ENCODE measurements at places on chromosomes 7 and 10.

GRCh38 chr7:129998446-129998845 is 45.7 kb upstream of the UBE2H start:
- no peak for DNase-seq

- DNase-seq = no peak
These were observed 602.7 kb downstream of the ETV1 start for GRCh38 chr7:13386741-13387140.

GRCh38 chr7:52119537-52119936 is 802.9 kb upstream of the COBL start:
- no peak for DNase-seq

DNA sequence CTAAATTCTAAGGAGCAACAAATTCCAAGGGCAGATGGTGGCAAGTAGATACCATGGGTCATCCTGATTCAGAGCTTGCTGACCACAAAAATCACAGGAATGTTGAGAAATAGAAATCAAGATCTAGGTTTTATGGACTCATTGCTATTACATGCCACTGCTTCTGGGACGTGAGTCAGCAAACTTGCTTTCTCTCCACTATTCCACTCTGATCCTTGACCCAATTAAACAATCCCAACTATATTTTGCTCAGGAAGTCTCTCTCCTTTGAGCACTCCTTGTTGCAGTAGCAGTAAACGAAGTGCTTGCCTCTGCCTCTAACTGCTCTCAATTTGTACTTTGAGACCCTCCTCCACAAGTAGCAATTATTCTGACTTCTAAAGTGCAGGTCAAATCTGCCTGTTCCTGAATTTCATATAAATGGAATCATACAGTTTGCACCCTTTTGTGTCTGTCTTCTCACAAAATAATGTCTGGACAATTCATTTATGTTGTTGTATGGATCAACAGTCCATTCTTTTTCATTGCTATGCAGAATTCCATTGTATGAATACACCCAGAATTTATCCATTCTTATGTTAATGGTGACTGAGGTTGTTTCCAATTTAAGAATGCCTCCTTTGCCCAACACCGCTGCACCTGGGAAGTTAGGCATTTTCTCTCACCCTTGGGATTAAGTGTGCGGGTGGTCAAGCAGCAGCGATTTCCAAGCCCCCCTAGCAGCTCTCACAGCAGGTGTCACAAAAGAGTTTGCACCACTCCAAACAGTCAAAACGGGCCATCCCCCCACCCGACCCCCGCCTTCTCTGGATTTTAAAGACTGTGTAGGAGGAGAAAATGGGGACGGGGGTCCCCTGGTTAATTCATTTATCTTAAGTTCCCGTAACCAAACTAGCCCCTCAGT is 35.9 kb downstream of the ACSM6 start:
- DNase-seq = no peak

DNA sequence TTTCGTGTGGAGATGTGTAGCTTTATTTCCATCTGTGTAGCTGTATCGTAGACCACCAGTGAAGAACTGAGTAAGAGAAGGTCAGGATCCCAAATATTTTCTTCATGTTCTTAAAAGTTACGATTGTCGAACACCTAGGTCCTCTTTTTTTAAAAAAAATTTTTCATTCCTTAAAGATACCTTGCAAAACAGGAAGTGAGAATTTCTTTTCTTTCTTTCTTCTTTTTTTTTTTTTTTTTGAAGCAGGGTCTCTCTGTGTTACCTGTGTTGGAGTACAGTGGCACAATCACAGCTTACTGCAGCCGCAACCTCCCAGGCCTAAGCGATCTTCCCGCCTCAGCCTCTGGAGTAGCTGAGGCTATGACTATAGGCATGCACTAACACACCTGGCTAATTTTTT is 60.8 kb downstream of the PHTF2 start:
- DNase-seq = no peak

- no peak for DNase-seq
These were observed 577.0 kb upstream of the DPP6 start for GRCh38 chr7:153475239-153475638.

- DNase-seq = no peak
These were observed 27.8 kb upstream of the ELFN1 start for GRCh38 chr7:1642291-1642731.

GRCh38 chr10:43689007-43689491 is 40.4 kb upstream of the ZNF32 start:
- DNase-seq = no peak

DNA sequence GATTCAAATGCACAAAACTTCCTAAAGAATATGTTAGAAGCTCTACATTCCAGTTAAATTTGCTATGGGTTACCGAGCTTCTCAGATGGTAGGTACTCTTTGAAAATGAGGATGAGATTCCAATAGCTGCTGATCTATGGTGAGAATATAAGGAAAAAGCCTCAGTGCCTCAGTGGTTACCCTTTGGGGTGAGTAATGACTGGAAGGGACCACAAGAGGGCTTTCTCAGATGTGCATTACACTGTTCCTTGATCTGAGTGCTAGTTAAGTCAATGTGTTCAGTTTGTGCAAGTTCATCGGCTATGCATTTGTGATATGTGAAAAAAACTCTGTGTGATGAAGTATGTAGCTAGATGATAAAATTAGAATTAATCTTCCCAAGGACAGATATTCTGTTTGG is 3.5 kb downstream of the NRCAM start:
- no peak for DNase-seq

DNA sequence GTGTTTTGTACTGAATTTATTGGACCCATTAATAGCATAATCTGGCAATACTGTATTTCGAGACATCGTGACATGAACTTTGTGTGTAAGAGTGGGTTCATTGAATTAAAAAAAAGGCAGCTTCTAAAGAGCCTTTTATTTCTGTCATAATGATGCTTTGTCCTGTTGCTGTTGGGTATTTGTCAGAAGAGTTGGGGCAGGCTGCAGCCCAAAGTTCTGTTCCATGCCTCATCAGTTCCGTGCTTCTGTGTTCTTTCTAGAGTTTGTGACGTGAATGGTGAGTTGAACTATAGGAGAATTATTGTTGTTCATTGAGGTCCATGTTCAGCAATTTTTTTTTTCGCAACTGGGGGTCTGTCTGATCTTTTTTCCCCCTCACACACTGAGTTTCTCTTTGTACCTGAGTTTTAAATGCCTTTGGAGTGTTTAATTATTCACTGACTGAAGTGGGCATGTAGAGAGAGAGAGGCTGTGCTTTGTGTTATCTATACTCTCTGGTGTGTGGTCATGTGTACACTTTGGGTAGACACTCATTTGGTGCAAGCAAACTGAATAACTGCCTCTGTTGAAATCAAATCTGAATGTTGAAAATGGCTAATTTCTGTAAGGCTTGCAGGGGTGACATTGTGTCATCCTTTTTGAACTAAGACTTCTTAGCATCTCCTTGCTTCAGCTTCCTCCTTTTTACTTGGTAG is 69.8 kb downstream of the ADD3 start:
- no peak for DNase-seq

- no peak for DNase-seq
These were observed 80.0 kb upstream of the PCDH15 start for GRCh38 chr10:54880996-54881395.

DNA sequence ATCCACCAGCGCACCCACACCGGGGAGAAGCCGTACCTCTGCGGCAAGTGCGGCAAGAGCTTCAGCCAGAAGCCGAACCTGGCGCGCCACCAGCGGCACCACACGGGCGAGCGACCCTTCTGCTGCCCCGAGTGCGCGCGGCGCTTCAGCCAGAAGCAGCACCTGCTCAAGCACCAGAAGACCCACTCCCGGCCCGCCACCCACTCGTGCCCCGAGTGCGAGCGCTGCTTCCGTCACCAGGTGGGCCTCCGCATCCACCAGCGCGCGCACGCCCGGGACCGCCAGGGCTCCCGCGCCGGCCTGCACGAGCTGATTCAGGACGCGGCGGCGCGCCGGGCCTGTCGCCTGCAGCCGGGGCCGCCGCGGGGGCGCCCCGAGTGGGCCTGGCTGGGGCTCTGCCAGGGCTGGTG is 17.7 kb downstream of the ZNF775 start:
- no peak for DNase-seq

DNA sequence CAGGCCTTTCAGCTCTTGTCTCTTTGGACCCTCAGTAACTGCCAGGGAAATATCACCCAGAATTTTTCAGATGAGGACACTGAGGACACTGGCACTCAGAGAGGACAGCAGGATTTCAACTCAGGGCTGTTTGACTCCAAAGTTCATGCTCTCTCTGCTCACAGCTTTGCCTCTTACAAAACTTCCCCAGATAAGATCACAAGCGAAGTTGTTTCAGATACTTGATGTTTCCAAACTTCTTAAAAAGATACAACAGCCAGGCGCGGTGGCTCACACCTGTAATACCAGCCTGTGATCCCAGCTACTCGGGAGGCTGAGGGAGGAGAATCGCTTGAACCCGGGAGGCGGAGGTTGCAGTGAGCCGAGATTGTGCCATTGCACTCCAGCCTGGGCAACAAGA is 32.4 kb upstream of the ZRANB1 start:
- no peak for DNase-seq

DNA sequence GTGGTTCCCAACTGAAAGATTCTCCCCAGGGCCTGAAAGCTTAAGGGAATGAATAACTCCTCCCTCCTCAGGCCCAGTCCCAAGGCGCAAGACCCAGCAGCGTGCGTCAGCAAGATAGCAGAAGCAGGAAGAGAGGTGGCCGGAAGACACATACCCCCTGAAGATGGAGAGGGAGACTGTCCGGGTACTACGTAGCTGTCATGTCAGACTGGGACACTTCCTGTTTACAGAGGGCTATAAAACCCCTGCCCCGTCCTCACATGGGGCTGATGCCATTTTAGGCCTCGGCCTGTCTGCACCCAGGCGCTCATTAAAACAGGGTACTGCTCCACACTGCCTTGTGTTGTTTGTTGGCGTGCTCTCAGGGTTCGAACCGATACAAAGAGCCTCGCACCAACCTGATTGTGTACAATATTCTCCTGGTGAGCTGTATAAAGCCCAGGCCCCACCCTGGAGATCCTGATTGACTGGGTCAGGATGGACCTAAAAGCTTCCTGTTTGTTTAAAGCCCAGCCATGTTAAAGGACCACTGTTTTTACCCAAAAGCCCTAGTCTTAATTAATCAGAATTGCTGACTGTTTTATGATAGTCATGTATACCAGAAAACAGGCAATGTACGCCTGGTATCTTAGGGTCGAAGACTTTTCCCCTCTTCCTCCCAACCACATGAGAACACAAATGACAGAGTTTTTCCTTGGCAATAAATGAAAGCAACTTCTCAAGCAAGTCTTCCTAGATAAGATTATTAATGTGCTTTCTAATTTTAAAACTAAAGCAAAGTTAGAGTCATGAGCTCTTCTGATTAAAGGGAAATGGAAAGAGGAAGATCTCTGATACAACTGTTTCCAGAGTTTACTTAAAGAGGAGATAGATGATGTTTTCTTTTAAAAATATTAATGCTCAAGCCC is 251.5 kb downstream of the DOCK4 start:
- DNase-seq = no peak

DNA sequence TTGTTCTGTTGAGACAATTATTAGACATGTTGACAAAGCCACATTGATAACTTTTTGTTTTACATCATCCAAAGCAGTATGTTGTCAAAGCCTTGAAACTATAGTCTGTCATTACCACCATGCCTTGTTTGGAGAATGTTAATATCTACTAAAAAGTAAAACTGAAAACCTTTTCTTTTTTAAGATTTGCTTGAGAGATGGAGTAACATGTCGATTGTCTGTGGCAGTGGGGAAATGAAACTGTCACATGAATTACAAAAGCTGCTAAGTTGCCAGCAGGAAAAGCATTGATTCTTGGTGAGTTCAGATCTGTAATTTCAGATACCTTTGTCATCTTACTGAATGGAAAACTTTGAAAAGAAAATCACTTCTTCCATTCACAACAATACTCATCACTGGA is 69.1 kb downstream of the TFPI2 start:
- DNase-seq = no peak

DNA sequence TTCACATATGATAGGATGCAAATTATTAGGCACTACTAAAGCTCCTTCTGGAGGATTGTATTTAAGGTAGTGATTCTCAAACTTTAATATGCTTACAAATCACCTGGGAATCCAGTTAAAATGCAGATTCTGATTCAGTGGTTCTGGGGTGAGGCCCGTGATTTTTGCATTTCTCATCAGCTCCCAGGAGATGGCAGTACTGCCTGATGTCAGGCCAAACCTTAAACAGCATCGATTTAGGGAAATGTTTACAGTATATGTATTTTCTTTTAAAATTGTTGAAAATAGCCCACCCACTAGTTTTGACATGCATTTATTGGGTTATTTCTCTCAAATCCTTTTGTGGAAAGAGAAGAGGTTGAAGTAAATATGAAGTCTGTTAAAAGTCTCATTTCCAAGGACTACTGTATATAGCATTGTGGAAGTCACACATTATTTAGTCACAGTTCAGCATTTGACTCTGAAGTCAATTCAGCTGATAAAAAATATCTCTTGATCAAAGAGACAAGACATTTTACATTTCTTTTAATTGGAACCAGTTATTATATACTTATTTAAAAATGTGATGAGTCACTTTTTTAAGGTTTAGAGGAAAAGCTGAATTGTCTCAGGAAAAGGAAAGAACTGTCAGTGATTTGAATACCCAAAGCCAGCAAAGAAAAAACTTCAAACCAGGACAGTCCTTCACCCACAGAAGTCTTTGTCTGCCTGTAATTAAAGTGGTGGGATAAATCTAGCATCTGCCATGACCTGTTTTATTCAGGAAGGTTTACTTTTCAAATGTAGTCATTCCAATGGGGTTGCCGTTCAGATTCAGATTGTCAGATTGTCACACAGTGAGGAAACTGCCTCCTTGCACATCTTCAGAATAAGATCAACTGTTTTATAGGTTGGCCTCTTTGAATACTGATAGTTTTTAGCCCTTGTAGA is 21.1 kb upstream of the HBP1 start:
- DNase-seq = no peak

- no peak for DNase-seq
These were observed 294.8 kb downstream of the MDFIC start for GRCh38 chr7:115216652-115217051.

DNA sequence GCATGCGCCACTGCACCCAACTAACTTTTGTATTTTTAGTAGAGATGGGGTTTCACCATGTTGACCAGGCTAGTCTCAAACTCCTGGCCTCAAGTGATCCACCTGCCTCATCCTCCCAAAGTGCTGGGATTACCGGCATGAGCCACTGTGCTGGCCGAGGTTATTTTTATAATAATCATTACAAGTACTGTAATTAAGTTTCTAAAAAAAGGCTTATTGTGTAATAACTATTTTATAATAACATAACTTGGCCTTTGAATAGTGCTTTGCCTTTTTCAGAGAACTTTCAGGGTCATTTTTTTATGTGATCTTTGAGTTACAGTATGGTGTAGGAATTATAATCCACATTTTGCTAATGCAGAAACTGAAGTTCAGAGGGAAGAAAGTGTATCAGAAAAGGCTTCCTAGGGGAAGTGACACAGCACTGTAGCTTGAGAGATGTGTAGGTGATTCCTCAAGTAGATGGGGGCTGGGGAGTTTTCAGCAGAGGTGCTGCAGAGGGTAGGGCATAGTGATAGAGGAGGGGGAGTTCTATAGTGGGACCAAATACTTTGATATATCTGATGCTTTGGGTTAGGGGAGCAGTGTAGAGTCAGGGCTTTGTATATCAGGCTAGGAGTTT is 9.2 kb upstream of the SYPL1 start:
- no peak for DNase-seq

Data from GM12891 (cell line).